A549 treated with DMSO at 1 μM for 4 hours (cell line): ENCODE measurements at places on chromosomes 16 and 17. TPM values are rescaled to one million over a fixed set of nuclear protein-coding genes. Genes with fewer than 3 reads are reported as not detected.

Gene ACSM3
- 3.5 to 4.6 TPM (median 4.5 TPM) in 5 replicates for total RNA-seq

Gene RAB34
- 233 to 267 TPM (median 261 TPM) in 5 replicates for total RNA-seq

Gene CDH3
- total RNA-seq = 0.12 to 0.39 TPM (median 0.21 TPM) in 5 replicates

Gene CDK3
- total RNA-seq = 3.3 to 6.0 TPM (median 5.5 TPM) in 5 replicates

Gene CES3
- total RNA-seq = 1.7 to 2.1 TPM (median 2.1 TPM) in 5 replicates

Gene RMI2
- total RNA-seq = 24.4 to 34.0 TPM (median 33.3 TPM) in 5 replicates

Gene EME1
- total RNA-seq = 15.2 to 17.4 TPM (median 16.0 TPM) in 5 replicates

Gene TSPAN10
- 4.4 to 6.3 TPM (median 5.9 TPM) in 5 replicates for total RNA-seq
